ENCODE measurements at places on chromosomes 1 and 21. TPM values are rescaled to one million over a fixed set of nuclear protein-coding genes. Genes with fewer than 3 reads are reported as not detected.

The CCDC30 gene
- total RNA-seq = 3.0 TPM

DNA sequence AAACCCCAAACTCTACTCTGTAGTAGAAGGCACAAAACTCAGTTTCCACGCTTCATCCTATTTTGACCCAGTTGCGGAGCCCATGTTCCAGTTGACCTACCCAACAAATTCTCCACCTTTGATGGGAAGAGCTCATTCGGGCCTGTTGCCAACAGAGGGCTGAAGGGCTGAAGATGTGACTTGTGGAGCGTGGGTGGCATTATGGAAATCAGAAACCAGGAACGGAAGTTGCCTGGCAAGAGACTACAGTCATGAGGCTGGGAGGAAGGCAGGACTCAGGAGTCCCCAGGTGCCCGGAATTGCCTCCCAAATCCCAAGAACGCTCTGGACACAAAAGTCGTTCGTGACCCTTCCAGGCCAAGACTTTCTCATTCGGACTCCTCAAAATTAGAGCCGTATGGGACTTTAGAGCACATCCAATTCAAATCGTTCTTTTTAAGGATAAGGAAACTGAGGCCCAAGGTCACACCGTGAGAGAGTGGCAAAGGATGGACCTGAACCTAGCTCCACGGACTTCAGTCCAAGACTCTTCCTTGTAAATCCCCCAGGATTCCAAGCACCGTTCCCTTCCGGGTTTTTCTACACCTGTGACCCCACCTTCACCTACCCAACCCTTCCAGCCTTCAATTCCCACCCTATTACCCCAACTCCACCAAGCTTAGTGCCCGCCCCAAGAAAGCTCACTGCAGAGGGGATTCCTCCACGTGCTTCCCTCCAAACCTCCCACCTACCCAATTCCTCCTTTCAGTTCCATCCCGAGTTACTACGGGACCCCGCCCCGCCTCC lies 739 bp downstream of the SMG5 start:
- no peak for DNase-seq

DNA sequence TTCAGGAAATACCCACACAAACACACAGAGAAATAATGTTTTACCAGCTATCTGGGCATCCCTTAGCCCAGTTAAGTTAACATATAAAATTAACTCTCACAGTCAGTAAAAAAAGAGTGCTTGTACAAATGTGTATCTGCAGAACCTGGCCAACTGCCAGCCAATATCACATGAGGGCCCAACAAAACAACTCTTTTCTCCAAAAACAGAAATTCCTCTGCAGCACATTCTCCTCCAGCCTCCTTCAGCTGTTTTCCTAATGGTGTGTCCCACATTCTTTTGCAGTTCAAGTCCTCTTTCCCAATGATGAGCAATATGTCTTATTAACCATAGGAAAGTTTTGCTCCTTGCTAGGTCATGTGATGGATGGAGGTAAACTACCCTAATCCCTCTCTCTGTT lies 75.5 kb downstream of the LRRC7 start:
- DNase-seq = no peak

- no peak for DNase-seq
Observed at GRCh38 chr1:167935216-167936067, 1.0 kb upstream of the DCAF6 start.
